ENCODE measurements at places on chromosomes 2 and 18. TPM values are rescaled to one million over a fixed set of nuclear protein-coding genes. Genes with fewer than 3 reads are reported as not detected.

The C2orf92 gene
- 0.81 TPM for total RNA-seq

The OTOF gene
- 0.03 TPM for total RNA-seq

The GCG gene
- not detected for total RNA-seq

The DAPL1 gene
- total RNA-seq, result not detected

The TMEFF2 gene
- total RNA-seq, result 0.29 TPM

Data from A549 treated with DMSO at 1 μM for 4 hours (cell line).